ENCODE measurements at places on chromosomes 1 and 21. TPM values are rescaled to one million over a fixed set of nuclear protein-coding genes. Genes with fewer than 3 reads are reported as not detected.

DNA sequence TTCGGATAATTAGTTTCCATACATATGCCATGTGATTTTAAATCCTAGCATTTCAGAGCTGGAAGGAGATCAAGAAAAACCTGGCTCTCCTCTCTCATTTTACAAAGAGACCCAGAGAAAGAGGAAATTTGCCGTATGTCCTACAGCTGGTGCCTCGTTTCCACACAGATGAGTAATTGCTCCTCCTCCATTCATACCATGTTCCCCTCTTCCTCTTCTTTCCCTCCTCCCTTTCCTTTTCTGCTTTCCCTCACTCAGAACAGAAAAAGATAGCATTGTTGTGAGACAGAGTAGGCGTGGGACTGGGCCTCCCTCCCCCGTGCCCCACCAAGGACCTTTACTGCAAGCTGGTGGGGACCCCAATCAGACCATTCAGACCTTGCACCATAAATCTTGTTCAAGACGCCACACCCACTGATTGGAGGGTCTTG, 13.7 kb upstream of the SLC44A3 start:
- no peaks in the 10 kb centered on the region for H3K36me3 ChIP-seq
- H3K4me3 ChIP-seq, result no peak overlapping the region
- H3K27ac ChIP-seq, result no peak overlapping the region

GRCh38 chr1:64171797-64172281, 31.6 kb upstream of the UBE2U start:
- no peaks in the 10 kb centered on the region for H3K4me1 ChIP-seq
- no peak overlapping the region for H3K27ac ChIP-seq
- no peak for DNase-seq

The CEP104 gene
- 16.7 TPM for total RNA-seq

DNA sequence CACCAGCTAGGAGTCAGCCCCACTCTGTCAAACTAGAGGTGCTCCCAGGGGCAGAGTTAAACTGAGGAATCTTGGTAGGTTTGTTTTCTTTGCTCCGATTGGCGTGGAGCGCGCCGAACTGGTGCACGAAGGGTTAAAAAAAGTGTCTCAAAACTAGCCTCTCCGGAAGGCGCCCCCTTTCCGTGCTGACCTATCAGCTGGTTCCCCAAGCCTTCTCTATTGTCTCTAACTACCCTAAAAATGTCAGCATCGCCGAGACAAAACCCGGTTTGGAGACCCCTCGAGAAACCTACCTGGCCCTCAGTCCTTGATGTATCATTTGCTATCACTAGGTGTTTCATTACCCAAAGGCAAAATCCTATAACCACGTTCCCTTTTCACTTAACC, 2.2 kb downstream of the TGFB2 start:
- peak overlapping the region; percentile 55 for H3K4me3 ChIP-seq
- DNase-seq, result no peak
- H3K36me3 ChIP-seq, result no peaks in the 10 kb centered on the region
- H3K4me1 ChIP-seq, result no peaks in the 10 kb centered on the region
- no peaks in the 10 kb centered on the region for H3K27me3 ChIP-seq

The SLC45A3 gene
- total RNA-seq, result 6.9 TPM

Measured in right lobe of liver (tissue), 6 donors.